ENCODE measurements at places on chromosomes 13 and 19. TPM values are rescaled to one million over a fixed set of nuclear protein-coding genes. Genes with fewer than 3 reads are reported as not detected.

- no peaks in the 10 kb centered on the region for H3K36me3 ChIP-seq
- H3K4me3 ChIP-seq = no peak overlapping the region
- DNase-seq = peak; percentile 27
- H3K27ac ChIP-seq = no peak overlapping the region
Observed at GRCh38 chr19:49939721-49940481, 10.6 kb upstream of the NUP62 start.

DNA sequence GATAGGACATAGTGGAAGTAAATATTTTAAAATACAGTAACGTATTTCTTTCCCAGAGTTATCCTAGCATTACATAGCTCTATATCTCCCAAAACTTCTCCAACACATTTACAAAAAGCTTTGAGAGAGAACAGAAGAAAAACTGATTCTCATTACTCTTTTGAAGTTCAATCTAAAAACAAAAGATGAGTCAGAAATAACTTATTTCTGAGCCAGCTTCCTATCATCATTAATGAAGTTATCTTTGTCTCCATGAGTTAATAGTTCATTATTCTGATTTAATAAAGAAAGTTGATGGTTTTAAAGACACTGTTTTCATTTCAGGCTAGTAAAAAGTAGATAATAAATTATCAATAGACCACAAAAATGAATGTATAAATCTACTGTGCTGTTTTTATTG lies 446.7 kb upstream of the SPRY2 start:
- DNase-seq = no peak
- no peak overlapping the region for H3K27ac ChIP-seq
- H3K36me3 ChIP-seq = no peaks in the 10 kb centered on the region
- no peak overlapping the region for H3K4me3 ChIP-seq
- no peaks in the 10 kb centered on the region for H3K4me1 ChIP-seq

DNA sequence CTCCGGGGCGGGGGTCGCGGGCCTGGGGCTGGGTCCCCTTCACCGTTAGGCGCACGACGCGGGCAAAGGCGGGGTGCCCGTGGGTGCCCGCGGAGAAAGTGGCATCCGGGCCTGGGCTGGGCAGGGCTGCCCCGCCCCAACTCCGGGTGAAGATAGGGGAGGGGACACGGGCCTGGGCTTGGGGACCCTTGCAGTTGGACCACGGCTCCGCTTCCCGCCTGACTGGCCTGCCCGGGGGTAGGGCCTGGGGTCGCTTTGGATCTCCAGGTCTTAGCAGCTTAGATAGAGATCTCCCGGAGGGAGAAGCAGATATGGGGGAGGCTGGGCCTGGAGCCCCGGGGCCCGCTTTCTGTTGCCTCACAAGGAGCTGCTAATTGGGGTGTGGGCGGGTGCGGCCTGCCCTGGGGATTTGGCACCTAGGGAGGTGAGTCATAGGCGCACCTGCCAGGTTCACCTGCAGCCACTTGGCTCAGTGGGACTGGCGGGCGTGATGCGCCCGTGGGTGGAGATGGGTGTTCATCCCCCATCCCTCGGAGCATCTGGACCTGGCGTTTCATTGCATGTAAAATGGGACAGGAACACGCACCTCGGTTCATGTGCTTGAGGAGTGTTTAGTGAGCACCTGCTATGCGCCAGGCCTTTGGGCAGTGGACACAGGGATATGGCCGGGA lies 585 bp downstream of the MAP1S start:
- H3K27me3 ChIP-seq = no peaks in the 10 kb centered on the region
- H3K4me1 ChIP-seq = peaks cover 33% of the 10 kb centered on the region
- peak overlapping the region; percentile 82 for H3K4me3 ChIP-seq
- H3K36me3 ChIP-seq = peaks cover 18% of the 10 kb centered on the region
- peak overlapping the region; percentile 59 for H3K27ac ChIP-seq
- peak; percentile 64 for DNase-seq

GRCh38 chr13:101140936-101141335 lies 275.4 kb downstream of the NALCN start:
- no peaks in the 10 kb centered on the region for H3K4me1 ChIP-seq
- peaks cover 18% of the 10 kb centered on the region for H3K27me3 ChIP-seq
- H3K4me3 ChIP-seq = no peak overlapping the region
- DNase-seq = no peak
- no peaks in the 10 kb centered on the region for H3K36me3 ChIP-seq

DNA sequence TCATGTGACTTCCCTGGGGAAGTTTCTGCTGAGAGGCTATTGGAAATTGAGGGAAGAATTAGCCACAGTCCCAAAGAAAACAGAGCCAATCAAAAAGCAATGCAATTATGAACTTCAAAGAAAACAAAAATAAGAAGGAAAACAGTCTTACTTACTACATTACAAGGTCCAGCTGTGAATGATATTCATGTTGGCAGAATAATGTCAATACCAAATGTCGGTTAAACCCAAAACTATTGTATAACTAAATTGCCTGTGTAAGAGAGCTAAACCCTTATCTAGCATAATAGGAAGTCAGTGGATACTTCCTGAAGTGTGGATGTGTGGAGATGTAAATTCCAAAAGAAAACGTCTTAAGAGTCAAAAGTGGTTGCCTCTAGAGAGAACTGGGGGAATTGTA lies 12.4 kb downstream of the KL start:
- DNase-seq = no peak
- no peak overlapping the region for H3K4me3 ChIP-seq
- H3K36me3 ChIP-seq = peaks cover 2% of the 10 kb centered on the region

GRCh38 chr19:45142726-45143110 lies 18.1 kb downstream of the NKPD1 start:
- no peaks in the 10 kb centered on the region for H3K27me3 ChIP-seq
- no peak overlapping the region for H3K4me3 ChIP-seq
- no peaks in the 10 kb centered on the region for H3K4me1 ChIP-seq

DNA sequence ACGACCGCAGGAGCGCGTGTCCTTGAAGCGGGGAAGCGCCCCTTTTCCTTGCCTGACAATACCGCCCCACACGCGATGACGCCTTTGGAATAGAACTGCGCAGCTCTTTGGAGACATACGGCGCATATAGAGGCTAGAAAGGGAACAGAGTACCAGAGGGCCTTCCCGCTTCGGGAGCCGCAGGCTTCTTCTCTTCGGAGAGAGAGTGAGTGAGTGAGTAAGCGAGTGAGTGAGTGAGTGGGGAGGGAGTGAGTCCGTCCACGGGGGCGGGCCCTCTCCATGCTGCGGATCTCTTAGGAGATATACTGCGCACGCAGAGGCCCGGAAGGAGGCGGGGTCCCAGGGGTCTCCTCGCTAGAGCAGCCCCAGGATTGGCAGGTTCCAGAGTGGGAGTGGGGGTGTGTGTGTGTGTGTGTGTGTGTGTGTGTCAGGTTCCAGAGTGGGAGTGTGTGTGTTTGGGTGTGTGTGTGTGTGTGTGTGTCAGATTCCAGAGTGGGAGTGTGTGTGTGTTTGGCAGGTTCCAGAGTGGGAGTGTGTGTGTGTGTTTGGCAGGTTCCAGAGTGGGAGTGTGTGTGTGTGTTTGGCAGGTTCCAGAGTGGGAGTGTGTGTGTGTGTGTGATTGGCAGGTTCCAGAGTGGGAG lies 97.0 kb downstream of the INSR start:
- H3K27me3 ChIP-seq = peaks cover 32% of the 10 kb centered on the region
- no peaks in the 10 kb centered on the region for H3K36me3 ChIP-seq
- H3K27ac ChIP-seq = peak overlapping the region; percentile 96
- H3K4me3 ChIP-seq = peak overlapping the region; percentile 82
- DNase-seq = peak; percentile 97

DNA sequence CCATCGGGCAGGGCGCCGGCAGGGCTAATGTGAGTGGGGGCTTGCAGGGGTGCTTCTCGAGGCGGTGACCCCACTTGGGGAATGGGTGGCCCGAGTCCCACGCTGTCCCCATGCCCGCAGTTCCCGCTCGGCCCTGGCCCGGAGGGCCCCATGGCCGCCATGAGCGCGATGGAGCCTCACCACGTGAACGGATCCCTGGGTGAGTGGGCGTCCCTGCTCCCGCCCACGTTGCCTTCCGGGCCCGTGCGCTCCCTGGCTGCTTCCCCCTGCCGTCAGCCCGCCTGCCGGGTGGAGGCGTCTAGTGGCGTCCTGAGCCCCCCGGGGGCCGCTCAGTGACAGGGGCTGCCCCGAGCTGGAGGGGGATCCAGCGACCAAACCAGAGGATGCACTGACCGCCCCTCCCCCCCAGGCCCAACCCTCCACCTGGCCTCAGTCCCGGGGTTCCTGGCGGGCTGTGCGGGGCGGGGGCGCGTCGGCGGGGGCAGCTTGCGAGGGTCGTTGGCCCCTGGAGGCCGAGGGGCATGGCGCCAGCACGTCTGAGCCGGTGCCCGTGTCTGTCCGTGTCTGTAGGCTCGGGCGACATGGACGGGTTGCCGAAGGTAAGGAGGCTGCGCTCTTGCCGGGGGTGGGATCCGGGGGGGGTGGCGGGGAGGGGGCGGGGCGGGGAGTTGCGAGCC lies 4.8 kb downstream of the ISYNA1 start:
- H3K27me3 ChIP-seq = no peaks in the 10 kb centered on the region
- peak; percentile 52 for DNase-seq
- peak overlapping the region; percentile 47 for H3K4me3 ChIP-seq

GRCh38 chr19:18104793-18105131 lies 7.2 kb downstream of the MAST3 start:
- peaks cover 1% of the 10 kb centered on the region for H3K36me3 ChIP-seq
- no peaks in the 10 kb centered on the region for H3K27me3 ChIP-seq
- H3K27ac ChIP-seq = peak overlapping the region; percentile 66
- peak overlapping the region; percentile 69 for H3K4me3 ChIP-seq

- DNase-seq = no peak
- no peaks in the 10 kb centered on the region for H3K36me3 ChIP-seq
- no peak overlapping the region for H3K27ac ChIP-seq
- no peaks in the 10 kb centered on the region for H3K27me3 ChIP-seq
- H3K4me3 ChIP-seq = no peak overlapping the region
Observed at GRCh38 chr19:30522341-30522740, 150.2 kb downstream of the ZNF536 start.

- H3K27me3 ChIP-seq = no peaks in the 10 kb centered on the region
- peaks cover 28% of the 10 kb centered on the region for H3K36me3 ChIP-seq
- peak overlapping the region; percentile 86 for H3K4me3 ChIP-seq
- no peak for DNase-seq
- peak overlapping the region; percentile 91 for H3K27ac ChIP-seq
Observed at GRCh38 chr13:49997955-49998354, 1.1 kb downstream of the TRIM13 start.

GRCh38 chr19:47130589-47131227 lies at the start of gene SAE1:
TSS of gene SAE1 (plus strand) at chr19:47130835. CDS start at chr19:47130931, 96 bp downstream.
- H3K36me3 ChIP-seq = peaks cover 41% of the 10 kb centered on the region
- H3K4me1 ChIP-seq = peaks cover 37% of the 10 kb centered on the region
- peak; percentile 93 for DNase-seq
- peaks cover 2% of the 10 kb centered on the region for H3K27me3 ChIP-seq
- H3K4me3 ChIP-seq = peak within 1 kb of the TSS; percentile 100

DNA sequence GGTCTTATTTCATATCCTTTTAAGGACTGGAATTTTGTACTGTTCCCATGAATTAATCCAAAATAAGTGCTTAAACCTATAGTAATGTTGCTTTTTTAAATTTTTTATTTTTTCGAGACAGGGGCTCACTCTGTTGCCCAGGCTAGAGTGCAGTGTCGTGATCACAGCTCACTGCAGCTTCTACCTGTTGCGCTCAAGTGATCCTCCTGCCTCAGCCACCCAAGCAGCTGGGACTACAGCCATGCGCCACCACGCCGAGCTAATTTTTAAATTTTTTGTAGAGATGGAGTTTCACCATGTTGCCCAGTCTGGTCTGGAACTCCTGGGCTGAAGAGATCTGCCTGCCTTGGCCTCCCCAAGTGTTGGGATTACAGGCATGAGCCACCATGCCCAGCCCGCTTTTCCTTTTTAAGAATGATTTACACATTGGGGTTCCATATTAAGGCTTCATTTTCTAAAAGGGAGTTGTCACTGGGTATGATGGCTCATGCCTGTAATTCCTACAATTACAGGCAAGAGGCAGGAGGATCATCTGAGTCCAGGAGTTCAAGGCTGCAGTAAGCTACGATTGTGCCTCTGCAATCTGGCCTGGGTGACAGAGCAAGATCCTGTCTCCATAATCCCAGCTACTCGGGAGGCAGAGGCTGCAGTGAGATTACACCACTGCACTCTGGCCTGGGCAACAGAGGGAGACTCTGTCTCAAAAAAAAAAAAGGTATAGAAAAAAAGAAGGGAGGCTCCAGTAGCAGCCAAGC lies 28.3 kb upstream of the AKT2 start:
- DNase-seq = no peak
- no peak overlapping the region for H3K4me3 ChIP-seq
- H3K27ac ChIP-seq = no peak overlapping the region
- H3K27me3 ChIP-seq = no peaks in the 10 kb centered on the region

GRCh38 chr19:4557144-4557970 lies 2.1 kb downstream of the SEMA6B start:
- no peaks in the 10 kb centered on the region for H3K36me3 ChIP-seq
- H3K4me3 ChIP-seq = no peak overlapping the region
- DNase-seq = peak; percentile 56
- H3K27me3 ChIP-seq = peaks cover 2% of the 10 kb centered on the region

GRCh38 chr19:16289594-16289993 lies 35.0 kb upstream of the KLF2 start:
- no peak overlapping the region for H3K4me3 ChIP-seq
- DNase-seq = no peak
- no peak overlapping the region for H3K27ac ChIP-seq

DNA sequence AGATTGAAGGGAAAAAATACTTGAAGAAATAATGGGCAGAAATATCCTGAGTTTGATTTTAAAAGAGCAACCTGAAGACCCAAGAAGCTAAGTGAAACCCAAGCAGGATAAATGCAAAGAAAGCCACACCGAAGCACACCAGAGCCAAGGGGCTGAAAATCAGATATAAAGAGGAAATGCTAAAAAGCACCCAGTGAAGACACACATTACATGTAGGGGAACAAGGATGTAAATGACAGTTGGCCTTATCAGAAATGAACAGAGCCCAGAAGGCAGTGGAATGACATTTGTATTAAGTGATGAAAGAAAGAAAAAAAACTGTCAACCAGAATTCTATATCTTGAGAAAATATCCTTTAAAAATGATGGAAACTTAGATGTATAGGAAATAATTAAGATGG lies 139.1 kb downstream of the SLC7A1 start:
- DNase-seq = no peak
- H3K36me3 ChIP-seq = no peaks in the 10 kb centered on the region
- H3K27ac ChIP-seq = no peak overlapping the region
- H3K27me3 ChIP-seq = peaks cover 17% of the 10 kb centered on the region
- no peaks in the 10 kb centered on the region for H3K4me1 ChIP-seq

- DNase-seq = no peak
- peaks cover 11% of the 10 kb centered on the region for H3K36me3 ChIP-seq
Observed at GRCh38 chr13:111317042-111317550, 3.3 kb upstream of the TEX29 start.

- H3K27ac ChIP-seq = no peak overlapping the region
- no peak overlapping the region for H3K4me3 ChIP-seq
- peaks cover 18% of the 10 kb centered on the region for H3K4me1 ChIP-seq
- peaks cover 3% of the 10 kb centered on the region for H3K36me3 ChIP-seq
- no peak for DNase-seq
Observed at GRCh38 chr13:52852444-52852843, 4.0 kb upstream of the PCDH8 start.

Gene SMIM24
- 3.8 TPM for total RNA-seq

Gene RUBCNL
- total RNA-seq = 0.74 TPM

Gene SIGLEC8
- total RNA-seq = not detected

Gene KLK13
- total RNA-seq = not detected

Gene TNNT1
- total RNA-seq = not detected

Gene OR4F17
- not detected for total RNA-seq

Gene KLK2
- 0.51 TPM for total RNA-seq

Measured in activated CD8-positive, alpha-beta T cell treated with anti-CD3 and anti-CD28 coated beads for 36 hours (primary cell).